T-helper 1 cell (primary cell): ENCODE measurements at places on chromosomes 3 and 15.

DNA sequence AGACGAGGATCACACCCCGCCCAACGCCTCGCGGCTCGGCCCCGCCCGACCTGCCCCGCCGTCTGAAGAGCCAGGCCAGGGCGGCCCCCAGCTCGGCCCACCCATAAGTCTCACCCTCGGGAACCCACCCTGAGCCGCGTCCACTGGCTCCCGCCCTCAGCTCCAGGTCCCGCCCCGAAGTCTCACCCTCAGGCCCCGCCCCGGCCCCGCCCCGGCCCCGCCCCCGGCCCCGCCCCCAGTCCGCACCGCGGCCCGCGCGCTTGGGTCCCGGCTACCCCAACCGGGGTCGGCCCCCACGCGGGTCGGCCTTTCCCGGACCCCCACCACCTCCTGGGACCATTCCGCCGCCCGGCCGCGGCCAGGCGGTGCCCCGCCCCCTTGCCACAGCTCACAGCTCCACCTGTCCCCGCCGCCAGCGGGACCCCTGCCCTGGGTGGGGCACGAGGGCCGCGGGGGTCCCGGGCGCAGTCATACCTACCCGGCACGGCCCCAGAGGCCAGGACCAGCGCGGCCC lies 489 bp downstream of the CSPG5 start:
- DNase-seq, result peak; percentile 43

DNA sequence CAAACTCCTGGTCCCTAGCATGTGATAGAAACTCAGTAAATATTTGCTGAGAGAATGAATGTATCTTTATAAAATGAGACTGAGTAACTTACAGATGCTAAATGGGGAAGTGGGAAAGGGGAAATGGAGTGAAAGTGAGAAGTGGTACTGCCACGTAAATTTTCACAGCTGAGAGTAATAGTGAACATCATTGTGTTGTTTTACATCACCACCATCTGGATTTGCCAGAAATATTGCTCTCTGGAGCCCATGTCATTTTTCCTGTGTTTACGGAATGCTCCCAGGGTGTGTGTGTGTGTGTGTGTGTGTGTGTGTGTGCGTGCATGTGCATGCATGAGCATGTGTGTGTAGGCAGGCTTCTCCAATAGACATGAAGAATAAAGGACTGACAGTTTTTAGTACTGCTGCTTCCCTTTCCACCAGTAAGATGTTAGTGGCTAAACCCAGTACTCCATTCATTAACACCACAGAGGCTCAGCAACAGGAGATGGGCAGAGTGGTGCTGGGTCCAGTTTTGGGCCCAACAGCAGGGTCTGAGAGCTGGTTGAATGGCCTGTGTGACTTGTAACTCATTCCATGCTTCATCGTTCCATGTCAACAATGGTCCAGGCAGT lies 57.3 kb downstream of the DIPK2A start:
- DNase-seq, result no peak

- no peak for DNase-seq
Observed at GRCh38 chr3:51375136-51375535, 10.0 kb upstream of the MANF start.

DNA sequence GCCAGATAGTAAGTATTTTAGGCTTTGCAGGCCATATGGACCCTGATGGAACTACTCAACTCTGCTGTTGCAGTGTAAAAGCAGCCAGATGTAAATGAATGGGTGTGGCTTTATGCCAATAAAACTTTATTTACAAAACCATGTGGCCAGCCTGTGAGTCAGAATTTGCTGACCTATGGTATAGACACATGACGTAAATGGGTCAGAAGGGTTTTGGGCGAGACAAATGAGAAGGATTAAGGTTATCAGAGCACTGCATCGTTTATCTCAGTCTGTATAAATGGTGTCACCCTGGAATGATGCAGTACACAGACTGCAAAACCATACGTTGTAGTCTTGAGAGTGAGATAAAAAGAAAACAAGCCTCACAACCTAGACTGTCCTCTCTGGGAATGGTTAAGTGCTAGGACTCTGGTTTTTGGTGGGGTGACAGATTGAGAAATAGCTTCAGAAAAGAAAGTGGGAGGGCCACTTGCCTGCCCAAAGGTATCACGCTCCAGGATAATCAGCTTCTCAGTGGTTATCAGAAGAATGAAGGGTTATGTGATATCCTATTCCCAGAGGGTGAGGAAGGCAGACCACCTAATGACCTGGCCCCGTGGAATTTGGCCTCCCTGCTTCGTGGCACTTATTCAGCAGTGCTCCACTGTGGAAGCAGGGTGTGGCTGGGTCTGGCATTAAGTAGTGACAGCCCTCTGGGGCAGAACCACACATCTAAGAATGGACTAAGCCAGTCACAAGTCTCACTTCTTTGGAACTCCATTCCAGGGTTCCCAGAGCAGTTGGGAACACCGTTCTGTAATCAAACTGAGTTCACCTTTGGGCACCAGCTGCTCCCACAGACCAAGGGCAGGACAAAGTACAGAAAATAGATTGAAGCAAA lies 46.1 kb downstream of the ABHD5 start:
- no peak for DNase-seq

DNA sequence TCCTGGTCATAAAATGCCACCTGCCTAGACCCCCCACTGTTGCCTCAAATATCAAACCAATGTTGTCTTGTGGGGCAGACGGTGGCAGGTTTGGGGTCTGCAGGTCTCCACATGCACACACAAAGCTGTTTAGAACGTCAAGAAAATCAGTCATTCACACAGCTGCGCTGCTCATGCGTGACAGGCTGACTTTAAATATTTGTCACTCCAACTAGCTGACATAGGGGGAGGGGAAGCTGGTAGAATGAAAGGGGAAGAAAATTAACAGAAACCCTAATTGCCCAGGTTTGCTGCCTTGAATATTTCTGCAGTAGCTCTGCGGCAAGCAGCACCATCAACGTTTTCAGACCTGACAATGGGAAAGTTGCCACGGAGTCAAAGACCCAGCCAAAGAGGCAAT lies 201.8 kb downstream of the ABHD5 start:
- no peak for DNase-seq

DNA sequence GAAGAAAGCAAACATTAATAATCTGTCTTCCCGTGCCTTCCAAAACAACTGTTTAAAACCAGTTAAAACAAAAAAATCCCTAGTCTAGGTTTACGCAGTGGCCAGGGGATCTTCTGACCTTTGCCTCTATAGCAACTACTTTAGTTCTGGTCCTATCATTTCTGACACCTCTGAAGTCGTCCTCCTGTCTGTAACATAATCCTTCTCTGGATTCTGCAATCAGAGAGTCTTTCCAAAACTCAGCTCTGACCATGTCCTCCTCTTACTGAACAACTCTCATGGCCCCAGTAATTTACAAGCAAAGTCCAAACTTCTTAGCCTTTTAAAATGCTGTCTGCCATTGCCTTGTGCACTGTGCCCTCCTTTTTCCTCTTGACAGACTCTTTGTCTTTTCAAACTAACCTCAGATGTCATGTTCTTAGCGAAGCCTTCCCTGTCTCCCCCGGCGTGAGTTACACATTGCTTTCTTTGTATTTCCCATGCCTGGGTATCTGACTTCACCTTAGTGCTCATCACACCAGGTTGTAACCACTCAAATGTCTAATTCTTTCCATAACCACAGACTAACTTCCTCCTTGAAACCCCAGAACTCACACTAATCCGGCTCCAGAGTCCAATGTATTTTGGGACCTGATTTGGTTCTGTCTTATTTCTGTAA lies 105.2 kb upstream of the BNIP2 start:
- no peak for DNase-seq

DNA sequence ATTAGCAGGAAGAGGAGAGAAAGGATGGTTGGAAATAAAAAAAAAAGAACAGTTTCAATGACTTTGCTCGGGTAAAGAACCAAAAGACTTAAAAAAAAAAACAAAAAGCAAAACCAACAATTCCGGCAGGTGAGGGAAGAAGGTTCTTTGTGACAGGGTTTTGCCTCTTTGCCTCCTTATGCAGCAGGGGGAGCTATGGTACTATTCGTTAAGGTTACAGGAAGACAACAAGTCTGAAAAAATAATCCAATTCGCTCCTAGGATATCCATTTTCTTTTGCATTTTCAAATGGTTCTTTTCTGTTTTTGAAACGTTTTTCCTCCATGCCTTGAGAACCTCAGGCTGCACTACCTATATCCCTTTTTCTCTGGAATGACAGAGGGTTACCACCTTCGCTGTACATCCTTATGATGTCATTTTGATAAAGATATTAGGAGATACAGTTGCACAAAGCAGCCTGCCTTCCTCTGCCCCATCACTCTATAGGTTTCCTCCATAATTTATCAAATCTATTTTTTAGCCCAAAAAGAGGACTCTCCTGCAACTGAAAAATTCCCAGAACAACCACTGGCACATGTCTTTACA lies 55.0 kb downstream of the CFAP20DC start:
- no peak for DNase-seq

DNA sequence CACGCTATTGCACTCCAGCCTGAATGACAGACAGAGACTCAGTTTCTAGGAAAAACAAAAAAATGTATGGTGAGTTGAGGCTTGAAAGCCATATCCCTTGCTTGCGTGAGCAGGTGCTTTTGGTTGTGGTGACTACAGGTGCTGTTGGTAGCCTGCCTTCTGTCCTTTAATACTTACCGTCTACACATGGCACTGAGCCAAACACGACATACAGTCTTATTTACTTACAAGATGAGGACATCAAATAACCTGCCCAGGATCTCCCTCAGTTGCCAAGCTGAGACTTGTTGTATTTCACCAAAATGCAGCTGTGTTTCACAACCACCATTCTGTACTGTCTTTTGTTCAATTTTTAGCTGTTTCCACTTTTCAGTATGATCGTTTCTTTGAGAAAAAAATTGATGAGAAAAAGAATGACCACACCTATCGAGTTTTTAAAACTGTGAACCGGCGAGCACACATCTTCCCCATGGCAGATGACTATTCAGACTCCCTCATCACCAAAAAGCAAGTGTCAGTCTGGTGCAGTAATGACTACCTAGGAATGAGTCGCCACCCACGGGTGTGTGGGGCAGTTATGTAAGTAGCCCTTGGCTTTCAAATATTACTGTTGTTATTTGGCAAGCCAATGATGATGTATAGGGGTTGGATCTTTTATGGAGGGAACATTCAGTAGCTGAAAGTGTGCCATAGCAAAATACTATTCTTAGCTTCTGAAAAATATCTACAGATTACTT lies 6.5 kb downstream of the ALAS1 start:
- DNase-seq, result no peak

- DNase-seq, result no peak
Observed at GRCh38 chr3:173893066-173893465, 495.5 kb downstream of the NLGN1 start.

GRCh38 chr3:183255348-183255730 lies 2.3 kb downstream of the B3GNT5 start:
- DNase-seq, result no peak

DNA sequence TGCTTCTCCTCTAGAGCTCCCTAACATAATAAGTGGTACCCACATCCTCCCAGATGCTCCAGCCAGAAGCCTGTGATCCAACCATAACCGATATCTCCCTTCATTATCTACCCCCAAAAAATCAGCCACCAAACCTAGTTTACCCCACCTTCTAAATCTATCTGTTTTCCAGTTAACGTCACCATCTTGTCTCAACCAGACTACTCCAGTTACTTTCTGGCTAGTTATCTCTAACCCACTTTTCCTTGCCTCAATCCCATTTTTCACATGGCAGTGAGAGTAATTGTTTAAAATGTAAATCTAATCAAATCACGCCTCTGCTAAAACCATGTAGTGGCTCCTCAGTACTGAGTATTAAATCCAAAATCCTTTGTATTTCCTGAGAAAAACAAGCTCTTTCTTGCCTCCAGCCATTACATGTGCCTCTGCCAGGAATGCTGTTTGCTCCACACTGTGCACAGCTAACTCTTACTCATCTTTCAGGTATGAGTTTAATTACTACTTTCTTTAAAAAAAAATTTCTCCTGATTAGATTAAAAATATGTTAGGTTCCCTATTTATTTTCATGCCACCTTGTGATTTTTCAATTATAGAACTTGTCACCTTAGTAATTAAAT lies 15.4 kb downstream of the CCDC54 start:
- DNase-seq, result no peak

DNA sequence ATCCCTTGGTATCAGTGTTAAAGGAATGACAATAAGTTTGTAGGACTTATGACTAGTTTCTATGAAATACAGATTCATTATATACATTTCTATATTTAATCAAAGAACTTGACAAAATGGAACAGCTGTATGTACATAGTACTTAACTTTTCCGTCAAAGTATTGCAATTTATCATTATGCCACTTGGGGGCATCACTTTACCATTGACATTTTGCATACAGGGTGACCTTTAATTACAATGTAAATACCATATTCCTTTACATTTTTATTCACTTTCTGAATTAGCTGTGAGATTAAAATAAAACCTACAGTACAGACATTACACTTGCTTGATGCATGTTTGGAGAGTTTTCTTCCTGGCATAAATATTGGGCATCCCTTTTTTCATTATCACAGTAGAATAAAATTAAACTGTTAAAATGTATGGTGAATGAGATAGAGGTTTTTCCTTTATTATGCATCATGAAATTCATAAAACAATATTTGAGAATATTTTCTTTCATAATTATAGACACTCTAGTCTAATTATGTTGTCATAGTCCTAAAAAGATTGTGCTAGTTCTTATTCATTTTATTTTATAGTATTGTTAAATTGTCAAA lies 6.9 kb downstream of the NEK11 start:
- DNase-seq, result peak; percentile 23

GRCh38 chr3:143236226-143236964 lies 116.8 kb downstream of the CHST2 start:
- no peak for DNase-seq

DNA sequence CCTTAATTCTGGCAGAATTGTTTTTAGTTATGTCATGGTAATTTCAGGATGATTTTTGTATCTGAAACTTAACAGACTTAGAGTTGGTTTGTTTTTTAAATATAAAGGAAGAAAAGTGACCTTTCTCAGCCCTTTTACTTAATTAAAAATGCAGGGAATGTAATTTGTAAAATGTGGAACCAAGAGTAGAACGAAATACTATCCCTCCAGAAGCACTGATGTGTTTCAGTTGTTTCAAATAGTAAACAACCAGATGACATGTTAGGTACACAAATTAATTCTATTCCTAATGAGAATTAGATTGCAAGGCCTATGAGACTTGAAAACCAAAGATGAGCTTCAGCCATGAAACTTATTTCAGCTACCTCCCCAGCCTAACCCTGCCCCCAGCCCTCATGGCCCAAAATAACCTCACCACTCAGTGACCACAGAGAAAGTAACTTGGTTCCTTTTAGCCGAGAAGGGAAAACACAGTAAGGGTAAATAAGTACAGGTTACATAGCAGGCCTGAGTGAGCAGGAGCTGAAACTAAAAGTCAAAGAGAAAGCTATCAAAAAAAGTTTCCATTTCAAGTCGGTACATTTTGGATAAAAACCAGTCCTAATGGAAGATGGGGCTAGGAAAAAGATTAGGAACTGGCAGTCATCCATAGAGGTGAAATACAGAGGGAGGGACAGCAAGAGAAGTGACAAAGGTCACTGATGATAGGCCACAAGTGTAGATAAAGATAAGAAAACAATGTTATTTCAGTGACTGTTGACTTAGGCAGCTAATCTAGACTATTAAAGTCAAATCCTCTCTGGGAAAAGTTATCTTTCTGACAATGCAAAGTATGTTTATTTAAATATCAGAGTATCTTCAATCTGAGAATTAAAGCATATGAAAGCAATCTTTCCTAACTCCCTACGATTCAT lies 23.2 kb downstream of the SENP8 start:
- no peak for DNase-seq

- no peak for DNase-seq
Observed at GRCh38 chr3:177466074-177466473, 268.8 kb upstream of the TBL1XR1 start.
